ENCODE measurements at places on chromosomes 1 and 21.

- DNase-seq, result no peak
Measured at GRCh38 chr1:114156538-114157274, 3.0 kb upstream of the SYT6 start.

DNA sequence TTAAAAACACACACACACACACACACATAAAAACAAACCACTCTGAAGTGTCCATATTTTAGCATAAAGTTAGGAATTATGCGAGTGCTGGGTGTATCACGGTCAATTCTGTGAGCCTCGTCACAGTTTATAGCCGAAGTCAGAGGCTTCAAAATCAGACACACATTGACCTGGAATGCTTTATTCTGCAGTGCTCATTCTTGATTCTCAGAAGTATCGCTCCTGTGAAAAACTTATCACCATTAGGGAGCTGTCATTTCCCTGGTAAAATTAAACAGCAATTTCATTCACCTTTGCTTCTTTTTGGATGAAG is 8.7 kb upstream of the IRF2BP2 start:
- DNase-seq, result no peak

GRCh38 chr1:223410036-223410435 is 16.8 kb downstream of the CCDC185 start:
- no peak for DNase-seq

- DNase-seq, result no peak
Measured at GRCh38 chr1:179510038-179510437, 65.7 kb downstream of the NPHS2 start.

DNA sequence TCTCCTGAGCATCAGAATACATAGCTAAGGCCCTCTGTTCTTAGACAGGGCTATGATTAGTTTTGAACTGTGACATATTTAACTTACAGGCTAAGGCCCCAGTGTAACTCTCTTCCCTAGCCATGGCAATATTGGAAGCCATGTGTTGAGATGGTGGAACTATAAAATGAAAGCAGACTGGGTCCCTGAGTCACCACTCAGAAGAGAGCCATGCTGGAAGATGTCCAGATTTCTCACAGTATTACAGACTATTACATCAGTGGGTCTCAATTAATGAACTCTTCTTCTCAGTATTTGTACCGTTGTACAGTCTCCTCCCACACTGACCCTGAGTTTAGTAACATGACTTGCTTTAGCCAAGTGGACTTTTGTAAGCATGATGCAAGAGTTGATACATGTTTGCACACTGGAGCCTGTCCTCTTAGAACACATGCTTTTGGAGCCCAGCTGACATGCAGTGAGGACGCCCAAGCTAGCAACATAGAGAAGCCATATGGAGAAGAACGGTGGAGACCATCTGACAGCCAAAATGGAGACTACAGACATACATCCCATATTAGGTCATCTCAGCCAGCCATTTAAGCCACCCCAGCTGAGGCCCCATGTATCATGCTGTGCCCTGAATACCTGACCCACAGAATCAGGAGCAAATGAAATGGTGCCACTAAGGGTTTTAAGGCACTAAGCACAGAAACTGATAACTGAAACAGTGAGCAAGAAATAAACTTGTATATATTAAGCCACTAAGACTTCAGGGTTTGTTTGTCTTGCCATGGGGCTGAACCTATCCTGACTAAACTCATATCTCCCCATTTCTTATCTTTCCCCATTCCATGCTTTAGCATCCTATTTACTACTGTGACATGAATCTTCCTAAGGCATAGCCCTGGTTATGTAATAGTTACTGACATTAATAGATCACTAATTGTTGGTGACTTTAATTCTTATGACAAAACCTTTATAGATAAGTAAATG is 24.4 kb downstream of the TBX15 start:
- no peak for DNase-seq

DNA sequence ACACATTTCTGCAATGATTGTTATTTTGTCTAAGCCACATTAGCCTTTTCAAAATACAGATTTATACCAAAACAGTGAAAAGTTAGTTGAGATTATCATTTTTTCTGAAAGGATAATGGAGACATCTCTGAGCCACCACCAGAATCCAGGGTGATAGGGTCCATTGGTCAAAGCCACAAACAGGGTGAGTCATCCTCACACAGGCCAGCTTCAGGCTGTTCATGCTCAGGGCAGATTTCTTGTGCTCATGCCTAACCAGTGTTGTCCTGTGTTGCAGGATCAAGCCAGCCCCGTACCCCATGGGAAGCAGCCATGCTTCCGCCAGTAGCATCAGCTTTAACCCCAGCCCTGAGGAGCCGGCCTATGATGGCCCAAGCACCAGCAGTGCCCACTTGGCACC is 13.4 kb downstream of the ELOA start:
- DNase-seq, result no peak

- DNase-seq, result no peak
Measured at GRCh38 chr1:203858055-203858454, 3.3 kb upstream of the SNRPE start.

DNA sequence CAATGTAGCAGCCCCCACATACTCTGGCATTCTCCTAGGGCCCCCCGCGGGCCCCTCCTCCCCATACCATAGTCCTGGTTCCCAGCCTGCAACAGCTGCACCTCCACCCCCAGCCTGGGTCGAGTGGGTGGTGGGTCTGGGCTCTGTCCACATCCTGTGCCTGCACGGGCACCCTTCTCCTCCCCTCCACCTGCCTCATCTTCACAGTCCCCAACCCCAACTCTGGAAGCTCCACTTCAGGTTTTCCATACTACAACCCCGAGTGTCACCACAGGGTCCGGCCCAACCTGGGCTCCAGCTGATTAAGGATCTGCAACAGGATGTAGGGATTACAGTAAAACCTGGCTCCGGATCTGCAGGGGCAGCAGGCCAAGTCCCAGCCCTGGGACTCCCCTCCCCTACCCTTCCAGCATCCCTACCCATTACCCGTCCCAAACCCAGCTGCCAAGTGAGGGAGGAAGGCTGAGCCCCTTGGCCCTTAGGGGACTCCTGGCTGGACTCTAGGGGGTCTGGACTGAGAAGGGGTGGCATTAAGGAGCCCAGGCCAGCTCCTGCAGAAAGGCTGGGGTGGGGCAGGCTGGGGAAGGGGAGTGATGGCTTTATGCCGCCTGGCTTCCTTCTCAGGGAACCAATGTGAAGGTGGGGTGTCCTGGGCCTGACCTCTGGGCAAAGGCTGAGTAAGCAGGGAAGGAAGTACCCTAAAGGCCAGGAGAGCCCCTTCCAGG is 116.8 kb downstream of the CASZ1 start:
- DNase-seq, result peak; percentile 56

GRCh38 chr1:39127513-39127912 is 77.0 kb upstream of the MACF1 start:
- DNase-seq, result no peak

DNA sequence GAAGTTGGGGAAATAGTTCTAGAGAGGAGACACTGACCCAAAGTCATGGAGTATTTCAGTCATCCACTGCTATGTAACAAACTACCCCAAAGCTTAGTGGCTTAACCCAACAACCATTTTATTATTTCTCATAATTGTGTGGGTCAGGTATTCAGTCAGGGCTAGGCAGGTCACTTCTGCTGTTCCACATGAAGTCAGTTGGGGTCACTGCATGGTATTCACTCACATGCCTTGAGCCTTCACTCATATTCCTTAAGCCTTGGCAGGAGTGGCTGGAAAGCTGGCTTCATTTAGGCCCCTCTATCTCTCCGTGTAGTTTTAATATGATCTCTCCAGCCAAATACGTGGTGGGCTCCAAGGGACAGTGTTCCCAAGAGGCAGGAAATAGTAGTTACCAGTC is 17.5 kb upstream of the RNF11 start:
- no peak for DNase-seq

GRCh38 chr1:167864392-167865032 is 49.4 kb downstream of the ADCY10 start:
- DNase-seq, result no peak

- no peak for DNase-seq
Measured at GRCh38 chr1:43619996-43620920, 29.7 kb upstream of the KDM4A start.

- DNase-seq, result no peak
Measured at GRCh38 chr1:115685029-115685705, 43.4 kb downstream of the VANGL1 start.

DNA sequence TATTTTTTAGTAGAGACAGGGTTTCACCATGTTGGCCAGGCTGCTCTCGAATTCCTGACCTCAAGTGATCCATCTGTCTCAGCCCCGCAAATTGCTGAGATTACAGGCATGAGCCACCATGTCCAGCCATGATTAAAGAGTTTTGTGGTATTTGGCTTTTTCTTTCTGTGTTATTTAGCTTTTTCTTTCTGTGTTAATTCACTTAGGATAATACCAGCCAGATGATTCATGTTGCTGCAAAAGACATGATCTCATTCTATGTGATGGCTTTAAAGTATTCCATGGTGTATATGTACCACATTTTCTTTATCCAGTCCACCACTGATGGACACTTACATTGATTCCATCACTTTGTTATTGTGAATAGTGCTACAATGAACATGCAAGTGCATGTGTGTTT is 1135.2 kb downstream of the AMY1C start:
- no peak for DNase-seq

DNA sequence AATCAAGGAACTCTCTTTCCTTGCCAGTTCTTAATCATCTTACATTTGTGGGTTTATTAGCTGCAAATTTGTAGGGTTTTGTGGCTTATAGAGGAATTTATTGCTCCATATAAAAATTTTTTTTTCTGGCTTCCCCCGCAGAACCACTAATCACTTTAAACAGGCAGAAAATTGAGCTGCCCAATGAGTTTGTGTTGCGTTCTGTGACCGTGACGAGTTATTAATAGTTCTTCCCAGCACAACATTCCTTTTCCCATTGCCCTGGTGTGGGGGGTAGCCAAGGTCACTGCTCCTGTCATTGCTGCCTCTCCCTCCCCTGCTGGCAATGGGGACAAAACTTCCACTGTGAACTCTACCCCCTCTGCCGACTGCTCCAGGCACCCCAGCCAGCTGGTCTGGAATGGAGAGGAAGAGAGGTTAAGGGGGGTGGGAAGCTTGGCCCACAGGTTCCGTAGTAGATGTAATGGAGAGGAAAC is 55.1 kb downstream of the UBE2T start:
- no peak for DNase-seq

DNA sequence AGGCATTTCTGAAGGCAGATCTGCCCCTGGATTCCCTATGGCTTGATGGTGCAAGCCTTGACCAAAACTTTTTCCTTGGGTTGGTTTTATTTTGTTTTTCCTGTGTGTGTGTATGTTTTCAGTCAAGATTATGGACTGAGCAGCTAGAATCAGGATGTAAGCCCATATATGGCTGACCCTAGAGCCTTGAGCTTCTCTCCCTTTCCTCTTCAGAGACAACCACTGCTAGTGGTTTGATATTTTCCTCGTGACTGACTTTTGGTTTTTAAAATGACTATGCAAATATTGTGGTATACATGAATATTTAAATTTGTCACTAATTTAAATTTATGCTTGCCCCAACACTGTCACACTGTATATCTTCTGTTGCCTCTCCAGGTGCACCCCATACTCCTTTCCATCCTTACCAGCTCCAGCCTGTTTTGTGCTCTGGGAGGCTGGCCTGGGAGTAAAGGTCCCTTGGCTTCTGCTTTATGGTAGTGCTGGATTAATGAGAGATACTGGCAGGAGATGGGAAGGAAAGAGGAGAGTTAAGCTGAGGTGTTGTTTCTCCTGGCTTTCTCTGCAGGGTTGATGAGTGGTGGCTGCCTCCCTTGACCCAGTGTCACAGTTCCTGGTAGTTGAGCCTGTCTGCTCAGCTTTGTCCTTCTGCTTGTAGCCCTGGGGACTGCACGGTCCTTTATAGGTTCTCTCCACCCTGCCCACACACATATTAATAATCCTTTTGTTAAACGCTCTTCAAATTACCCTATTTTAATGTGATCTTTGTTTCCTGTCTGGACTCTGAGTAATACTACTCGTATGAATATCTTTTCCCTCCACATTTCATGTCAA is 44.4 kb downstream of the RWDD3 start:
- no peak for DNase-seq

DNA sequence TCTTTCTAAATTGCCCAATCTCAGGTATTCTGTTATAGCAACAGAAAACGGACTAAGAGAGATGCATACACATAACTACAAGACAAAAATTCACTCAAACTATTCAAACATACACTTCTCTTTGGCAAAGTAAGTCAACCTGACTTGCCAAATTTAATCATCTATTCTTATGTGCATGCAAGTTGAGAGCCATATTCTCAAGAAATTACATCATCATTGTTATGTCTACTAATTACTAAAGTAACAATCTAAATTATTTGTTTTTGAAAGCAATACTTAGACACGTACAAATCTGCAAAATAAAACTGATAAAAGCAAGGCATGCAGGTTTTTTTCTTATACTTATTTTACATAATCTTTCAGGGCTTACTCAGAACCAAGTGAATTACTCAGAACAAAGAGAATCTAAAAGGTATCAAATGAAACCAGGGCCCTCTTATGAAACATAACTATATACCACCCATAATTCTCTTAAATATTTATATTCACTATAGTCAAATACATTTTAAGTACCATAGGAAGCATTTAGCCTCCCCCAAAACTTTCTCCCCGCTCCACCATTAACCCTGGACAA is 62.3 kb downstream of the HLCS start:
- no peak for DNase-seq

- DNase-seq, result peak; percentile 22
Measured at GRCh38 chr21:36171741-36172331, 15.2 kb downstream of the DOP1B start.

DNA sequence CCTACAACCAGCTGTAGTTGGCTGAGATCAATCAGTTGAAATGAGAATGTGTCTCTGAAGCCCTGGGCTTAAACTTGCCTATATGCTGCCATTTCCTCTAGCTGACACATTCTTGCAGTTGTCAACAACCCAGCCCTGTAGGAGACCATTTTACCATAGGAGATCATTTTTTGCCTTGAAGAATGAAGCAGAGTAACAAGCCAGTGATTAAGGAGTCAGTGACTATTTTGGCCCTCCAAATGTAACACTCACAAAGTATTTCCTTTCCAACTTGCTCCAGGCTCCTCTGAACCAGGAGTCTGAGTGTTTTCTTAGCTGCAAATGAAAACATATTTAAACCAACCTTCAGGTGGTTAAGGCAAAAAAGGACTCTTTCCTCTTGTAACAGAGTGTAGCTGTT is 183.5 kb downstream of the ZZZ3 start:
- no peak for DNase-seq

DNA sequence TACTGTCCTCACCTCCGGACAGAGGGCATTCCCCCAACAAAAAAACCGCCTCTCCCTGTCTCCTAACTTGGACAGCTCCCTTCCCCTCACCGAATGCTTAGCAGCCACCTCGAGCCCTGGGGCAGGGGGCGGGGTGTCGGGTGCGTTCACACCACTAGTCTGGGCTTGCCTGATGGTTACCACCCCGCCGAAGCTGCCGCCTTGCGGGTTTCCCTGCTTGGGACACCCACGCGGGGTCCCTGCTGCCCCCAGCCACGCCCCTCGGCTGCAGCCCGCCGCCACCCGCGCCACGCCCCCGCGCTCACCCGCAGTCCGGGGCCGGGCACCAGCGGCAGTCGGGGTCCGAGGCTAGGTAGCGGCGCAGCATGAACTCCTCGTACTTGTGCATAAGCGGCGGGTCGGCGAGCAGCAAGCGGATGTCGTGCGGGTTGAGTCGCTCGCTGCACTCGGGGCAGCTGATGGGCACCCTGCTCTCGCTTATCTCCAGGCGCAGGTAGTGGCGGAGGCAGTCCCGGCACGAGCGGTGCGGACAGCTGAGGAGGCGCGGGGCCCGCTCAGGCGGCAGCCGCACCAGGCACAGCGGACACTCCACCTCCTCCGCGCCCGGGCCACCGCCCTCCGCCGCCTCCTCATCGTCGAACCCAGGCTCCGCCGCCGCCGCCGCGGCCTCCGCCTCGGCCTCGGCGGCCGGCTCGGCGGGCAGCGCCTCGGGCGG is 706 bp downstream of the RNF19B start:
- DNase-seq, result peak; percentile 39

- no peak for DNase-seq
Measured at GRCh38 chr1:59833991-59834390, 19.2 kb downstream of the HOOK1 start.

Data from GDM1 (cell line).